ENCODE measurements at places on chromosomes 3 and 15.

DNA sequence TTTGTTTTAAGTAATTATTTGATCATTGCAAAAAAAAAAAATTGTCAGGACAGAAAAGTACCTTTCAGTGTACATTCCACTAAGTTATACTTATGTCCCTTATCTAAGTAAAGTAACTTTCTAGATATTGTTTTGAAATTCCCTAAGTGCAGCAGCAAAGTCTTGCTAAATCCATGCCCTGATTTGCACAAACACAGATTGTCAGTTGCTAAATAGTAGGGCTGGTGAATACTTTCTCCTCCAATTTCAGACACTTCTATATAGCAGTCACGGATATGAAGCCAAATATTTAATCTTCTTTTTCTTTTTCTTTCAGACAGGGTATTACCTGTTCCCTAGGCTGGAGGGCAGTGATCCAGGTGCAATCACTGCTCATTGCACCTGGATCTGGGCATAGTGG, 12.9 kb downstream of the LRRC2 start:
- DNase-seq: no peak

- no peak for DNase-seq
Observed at GRCh38 chr3:19439944-19440343, 291.6 kb downstream of the KCNH8 start.

DNA sequence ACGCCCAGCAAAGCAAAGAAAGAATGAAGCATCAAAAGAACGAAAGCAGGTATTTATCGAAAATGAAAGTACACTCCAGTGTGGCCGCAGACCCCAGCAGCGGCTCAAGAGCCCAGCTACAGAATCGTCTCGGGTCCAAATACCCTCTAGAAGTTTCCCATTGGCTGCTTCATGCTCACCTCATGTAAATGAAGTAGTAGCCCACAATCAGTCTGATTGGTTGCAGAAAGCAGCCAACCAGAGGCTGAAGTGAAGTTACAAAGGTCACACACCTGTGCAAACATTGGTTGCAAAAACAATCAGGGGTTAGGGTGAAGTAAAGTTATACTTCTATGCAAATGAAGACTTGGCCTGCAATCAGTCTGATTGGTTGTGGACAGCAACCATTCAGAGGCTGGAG, 32.0 kb downstream of the SV2B start:
- DNase-seq: no peak

DNA sequence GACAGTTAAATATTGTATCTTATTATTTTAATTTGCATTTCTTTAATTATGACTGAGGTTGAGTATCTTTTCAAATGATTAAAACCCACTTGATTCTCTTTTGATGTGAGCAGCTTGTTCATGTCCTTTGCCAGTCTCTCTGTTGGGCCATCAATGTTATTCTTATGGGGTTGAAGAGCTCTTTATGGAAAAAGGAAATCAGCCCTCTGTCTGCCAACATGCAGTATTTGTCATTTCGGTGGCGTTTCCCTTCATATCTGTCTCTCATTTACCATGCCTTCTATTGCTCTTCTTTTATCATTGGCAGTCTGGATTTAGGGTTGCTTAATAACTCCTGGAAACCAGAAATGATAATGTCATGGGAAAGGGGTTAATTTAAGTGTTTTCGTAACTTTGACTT, 340.7 kb upstream of the DNAJC19 start:
- DNase-seq: no peak

GRCh38 chr15:82964890-82965289, 12.4 kb upstream of the HOMER2 start:
- no peak for DNase-seq

DNA sequence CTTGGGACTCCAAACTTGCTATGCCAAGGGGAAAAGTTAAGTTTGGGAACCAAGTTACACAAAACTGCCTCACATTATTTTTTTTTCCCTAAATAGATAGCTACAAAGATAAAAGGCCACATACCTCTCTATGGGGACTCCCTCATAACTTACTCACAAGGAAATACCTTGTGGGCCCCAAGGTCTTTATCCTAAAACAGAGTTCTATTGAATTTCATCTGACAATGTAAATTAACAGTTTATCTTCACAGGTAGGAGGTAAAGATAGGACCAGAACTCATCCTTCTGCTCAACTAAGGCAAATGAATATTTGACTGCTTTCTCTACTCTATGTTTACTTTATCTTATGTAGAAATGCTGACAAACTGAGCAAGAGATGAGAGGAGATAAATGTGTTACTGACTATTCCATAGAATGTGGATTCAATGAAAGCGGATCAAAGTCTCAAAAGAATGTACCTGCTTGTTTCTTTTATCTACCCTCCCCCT, 1278.0 kb downstream of the OTOL1 start:
- DNase-seq: no peak

DNA sequence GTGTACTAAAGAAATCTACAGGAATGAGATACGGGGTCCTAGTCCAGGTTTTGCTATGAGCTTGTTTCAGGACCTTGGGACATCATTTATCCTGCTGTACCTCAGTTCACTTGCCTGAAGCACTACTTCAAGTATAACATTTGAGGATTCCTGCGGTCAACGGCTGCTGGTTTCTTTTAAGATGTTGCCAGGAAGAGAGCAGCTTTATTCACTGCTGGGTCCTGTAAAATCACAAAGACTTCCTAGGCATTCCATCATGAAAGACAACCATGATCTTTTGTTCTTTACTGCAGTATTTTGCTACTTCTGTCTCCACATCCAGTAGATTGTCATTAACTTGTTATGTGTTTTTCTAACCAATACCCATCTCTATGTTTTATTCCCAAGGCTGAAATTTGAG, 61.0 kb upstream of the PYDC2 start:
- DNase-seq: no peak

GRCh38 chr3:151969026-151969642, 95.7 kb downstream of the SUCNR1 start:
- no peak for DNase-seq

- DNase-seq: peak; percentile 42
Observed at GRCh38 chr3:27960133-27960532, 238.0 kb upstream of the EOMES start.

DNA sequence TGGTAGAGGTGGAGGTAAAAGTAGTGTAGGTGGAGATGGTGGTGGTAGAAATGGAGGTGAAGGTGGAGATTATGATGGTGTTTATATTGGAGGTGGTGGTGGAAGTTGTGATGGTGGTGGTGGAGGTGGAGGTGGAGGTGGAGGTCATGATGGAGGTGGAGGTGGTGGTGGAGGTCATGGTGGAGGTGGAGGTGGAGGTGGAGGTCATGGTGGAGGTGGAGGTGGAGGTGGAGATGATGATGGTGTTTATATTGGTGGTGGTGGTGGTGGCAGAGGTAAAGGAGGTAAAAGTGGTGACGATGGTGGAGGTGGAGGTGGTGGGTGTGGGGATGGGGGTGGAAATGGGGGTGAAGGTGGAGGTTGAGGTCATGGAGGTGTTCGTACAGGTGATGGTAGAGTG, 107.8 kb downstream of the ASB7 start:
- no peak for DNase-seq

- DNase-seq: no peak
Observed at GRCh38 chr15:40495516-40495915, 24.7 kb downstream of the CHST14 start.

- DNase-seq: no peak
Observed at GRCh38 chr15:96736384-96736783, 405.9 kb downstream of the NR2F2 start.

GRCh38 chr3:22122567-22122966, 371.6 kb upstream of the ZNF385D start:
- no peak for DNase-seq

DNA sequence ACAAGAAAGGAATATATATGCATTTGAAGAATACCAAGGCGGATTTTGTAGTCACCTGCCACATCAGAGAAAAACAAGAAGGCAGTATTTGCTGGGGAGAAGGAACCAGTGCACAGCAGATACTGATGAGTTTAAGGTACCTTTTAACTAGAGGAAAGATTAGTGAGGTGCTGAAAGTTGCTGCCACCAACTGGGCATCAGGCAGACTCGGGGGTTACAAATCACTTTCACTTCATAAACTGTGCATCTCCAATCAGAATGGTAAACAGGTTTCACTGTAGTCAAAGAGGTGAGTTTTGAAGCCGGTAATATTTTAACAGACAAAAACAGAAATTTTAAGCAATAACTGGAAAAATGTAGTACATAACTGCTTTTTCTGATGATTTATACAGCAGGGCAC, 4.1 kb downstream of the FBN1 start:
- peak; percentile 42 for DNase-seq

DNA sequence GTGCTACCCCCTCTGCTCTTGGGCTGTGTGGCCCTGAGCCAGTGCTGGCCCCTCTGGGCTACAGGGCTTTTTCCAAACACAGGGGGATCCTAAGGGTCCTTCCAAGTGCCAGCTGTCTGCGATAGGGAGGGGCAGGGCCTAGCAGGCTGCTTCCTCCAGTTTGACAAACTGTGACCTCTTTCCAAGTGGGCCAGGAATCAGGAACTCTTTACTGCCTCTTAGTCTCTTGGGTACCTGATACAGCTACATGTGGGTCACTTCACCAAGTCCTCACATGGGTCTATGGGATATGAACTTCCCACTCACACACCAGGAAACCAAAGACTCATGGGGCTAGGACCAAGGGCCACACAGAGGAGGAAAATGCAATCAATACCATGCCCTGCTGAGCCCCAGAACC, 25.4 kb downstream of the SEC61A1 start:
- DNase-seq: no peak

GRCh38 chr3:49454898-49455681, 15.0 kb upstream of the DAG1 start:
- no peak for DNase-seq

DNA sequence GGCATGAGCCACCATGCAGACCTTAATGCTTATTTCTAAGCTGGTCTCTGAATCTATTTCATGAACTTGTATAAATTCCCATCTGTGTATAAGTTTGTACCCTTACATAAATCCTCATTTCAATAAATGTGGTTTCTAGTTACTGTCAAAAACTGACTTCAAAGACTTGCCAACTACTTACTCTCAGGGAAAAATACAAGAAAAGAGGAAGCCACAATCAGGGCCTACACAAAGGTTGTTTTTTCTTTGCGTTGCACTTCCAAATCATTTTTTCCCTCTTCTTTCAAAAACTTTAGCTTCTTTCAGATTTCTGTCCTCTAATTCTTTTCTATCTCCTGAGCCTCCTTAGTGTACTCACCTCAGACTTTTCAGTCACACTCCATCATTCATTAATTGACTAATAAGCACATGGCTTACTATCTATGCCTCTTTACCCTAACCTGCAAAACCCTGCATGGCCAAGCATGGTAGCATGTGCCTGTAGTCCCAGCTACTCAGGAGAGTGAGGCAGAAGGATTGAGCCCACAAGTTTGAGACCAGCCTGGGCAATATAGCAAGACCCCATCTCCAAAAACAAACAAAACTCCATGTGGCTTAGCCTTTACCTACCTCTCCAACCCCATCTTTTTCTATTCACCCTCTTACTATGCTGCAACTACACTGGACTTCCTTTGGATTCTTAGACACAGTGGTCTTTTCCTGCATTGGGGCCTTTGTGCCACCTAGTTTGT, 37.7 kb downstream of the BUB1B start:
- no peak for DNase-seq

DNA sequence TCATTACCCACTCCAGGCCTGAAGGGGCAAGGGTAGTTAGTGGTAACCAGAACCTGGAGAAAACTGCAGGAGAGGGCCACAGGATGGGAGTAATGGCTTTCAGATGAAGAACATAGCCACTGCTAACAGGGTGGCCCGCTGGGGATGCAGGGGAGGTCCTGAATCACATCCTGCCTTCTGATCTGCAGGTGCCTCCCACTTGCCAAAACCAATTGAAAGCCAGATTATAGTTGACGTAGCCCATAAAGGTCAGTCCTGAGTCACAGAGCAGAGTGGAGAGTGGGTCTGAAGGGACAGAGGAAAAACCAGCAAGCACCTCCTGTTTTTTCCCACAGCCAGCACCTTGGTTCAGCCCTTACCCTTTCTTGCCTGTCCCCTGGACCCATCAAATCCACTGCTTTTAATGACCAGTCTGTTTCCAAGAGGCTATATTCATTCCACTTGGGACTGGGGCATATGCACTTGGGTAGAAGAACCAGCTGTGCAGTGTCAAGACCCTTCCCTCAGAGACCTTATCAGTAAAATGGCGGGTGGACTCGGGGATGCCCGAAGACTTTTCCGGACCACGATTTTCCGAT, 646 bp upstream of the SLC35G2 start:
- DNase-seq: peak; percentile 82

DNA sequence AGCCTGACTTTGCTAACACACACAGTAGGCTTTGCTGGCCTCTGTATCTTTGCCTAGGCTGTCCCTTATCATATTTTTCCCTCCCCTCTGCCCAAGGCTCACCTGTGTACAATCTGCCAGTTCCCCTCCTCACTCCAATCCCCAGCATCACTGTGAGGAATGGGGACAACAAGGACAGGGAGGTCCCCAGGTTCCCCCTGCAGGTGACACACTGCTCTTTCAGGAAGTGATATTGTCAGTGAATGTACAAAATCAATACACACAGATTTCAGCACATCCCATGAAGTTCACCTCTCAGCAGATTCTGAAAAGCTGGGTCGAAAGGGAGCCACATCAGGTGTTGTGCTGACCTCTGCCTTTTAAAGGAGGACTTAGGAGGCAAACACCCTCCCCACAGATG, 177.5 kb downstream of the RAB11A start:
- DNase-seq: no peak

- peak; percentile 96 for DNase-seq
Observed at GRCh38 chr3:177516158-177517011, 319.1 kb upstream of the TBL1XR1 start.

- DNase-seq: peak; percentile 61
Observed at GRCh38 chr3:12135029-12135657, 23.6 kb downstream of the TIMP4 start.

- DNase-seq: no peak
Observed at GRCh38 chr3:183369117-183369516, 59.3 kb downstream of the MCF2L2 start.

- DNase-seq: no peak
Observed at GRCh38 chr15:92885224-92886041, 14.7 kb upstream of the CHD2 start.

- no peak for DNase-seq
Observed at GRCh38 chr15:56667517-56667916, 65.8 kb downstream of the ZNF280D start.

DNA sequence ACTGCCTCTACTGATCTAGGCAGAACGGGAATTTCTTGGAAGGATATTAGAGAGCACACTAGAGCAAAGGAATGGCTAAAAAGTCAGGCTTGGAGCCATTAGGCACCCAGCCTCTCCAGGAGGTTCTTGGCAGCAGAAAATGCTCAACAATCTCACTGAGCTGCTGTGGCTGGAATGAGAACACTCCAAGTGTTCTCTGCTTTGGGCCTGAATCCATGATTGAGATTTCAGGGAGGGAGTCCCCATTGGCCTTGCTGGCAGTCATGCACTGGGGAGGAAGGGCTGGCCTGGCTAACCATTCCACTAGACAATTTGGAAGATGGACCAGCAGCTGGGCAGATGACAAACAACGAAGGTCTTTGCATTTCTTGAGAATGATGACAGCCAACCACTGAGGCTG, 362.6 kb downstream of the SHQ1 start:
- DNase-seq: peak; percentile 53

- DNase-seq: no peak
Observed at GRCh38 chr3:49751501-49751900, 27.8 kb upstream of the GMPPB start.

GRCh38 chr3:184050217-184050847, 2.5 kb upstream of the HTR3C start:
- no peak for DNase-seq

- no peak for DNase-seq
Observed at GRCh38 chr3:151839313-151839631, 25.4 kb downstream of the AADAC start.
